ENCODE measurements at places on chromosomes 4 and X.

DNA sequence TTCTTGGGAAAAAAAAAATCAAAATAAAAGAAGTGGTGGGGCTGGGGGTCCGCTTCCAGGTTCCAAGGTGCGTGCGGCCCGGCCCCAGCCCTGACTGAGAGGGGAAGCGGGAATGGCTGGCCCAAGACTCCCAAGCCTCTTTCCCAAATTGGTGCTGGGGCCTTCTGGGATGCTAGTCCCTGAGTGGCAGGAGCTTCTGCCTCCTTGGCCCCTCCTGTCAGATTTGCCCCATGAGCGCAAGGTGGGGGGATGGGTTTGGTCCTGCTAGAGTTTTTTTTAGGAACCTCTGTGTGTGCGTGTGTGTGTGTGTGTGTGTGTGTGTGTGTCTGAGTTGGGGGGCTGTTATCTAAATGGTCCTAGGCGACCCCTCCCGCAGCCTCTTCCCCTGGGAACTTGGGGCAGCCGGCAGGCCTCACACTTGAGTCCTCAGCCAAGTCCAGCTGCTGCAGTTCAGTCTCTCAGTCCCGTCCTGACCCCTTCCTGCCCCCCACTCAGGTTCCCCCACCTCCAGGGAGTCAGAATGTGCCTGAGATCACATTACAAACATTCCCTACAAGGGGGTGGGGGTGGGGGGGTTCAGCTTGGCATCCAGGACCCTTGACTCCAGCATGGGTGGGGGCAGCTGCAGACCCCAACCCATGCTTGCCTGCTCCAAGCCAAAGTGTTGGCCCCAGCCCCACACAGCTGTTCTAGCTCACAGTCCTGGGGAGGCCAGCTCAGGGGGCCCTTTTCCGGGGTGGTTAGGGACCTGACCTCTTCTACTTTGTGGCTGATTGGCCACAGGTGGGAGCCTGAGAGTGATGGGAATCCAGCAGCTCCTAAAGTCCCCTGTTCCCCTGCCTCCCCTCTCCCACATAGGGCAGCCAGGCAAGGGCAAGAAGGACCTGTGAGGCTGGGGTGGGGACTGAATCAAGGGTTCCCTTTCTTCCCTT lies 4.0 kb downstream of the EFNB1 start:
- H3K4me3 ChIP-seq, result peak overlapping the region; percentile 93
- no peaks in the 10 kb centered on the region for H3K27me3 ChIP-seq
- DNase-seq, result no peak

DNA sequence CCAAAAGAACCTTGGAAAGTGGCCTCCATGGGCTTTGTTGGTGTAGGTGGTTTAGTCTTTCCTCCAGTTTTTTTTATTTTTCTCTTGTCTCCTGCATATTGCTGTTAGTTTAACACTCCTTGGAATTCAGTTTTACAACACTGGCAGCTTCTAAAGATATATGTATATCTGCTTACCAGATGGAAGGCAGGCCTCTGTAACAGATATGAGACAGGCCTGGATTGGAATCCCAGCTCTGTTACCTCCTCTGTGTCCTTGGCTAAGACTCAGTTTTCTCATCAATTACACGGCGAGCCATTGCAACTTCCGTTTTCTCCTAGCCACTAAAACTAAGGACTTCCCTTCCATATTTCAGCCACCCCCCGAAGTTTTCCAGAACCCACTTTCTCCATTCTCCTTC lies 133.4 kb upstream of the SMAD1 start:
- no peak overlapping the region for H3K4me3 ChIP-seq
- H3K27me3 ChIP-seq, result peaks cover 29% of the 10 kb centered on the region
- DNase-seq, result no peak
- no peaks in the 10 kb centered on the region for H3K36me3 ChIP-seq
- no peaks in the 10 kb centered on the region for H3K4me1 ChIP-seq

DNA sequence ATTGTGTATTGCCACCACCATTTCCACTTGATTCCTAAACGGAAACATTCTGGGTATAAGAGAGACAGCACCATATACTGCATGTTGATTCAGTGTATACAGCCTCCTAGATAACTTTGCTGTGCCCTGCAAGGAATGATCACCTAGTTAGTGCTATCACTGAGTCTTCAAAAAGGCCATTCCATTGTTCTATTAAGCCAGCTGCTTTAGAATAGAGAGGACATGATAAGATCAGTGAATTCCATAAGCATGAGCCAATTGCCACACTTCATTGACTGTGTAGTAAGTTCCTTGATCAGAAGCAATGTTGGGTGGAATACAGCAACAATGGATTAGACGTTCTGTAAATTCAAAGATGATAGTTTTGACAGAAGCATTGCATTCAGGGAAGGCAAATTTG lies 1047.3 kb downstream of the PCDH18 start:
- H3K27ac ChIP-seq, result no peak overlapping the region
- H3K4me3 ChIP-seq, result no peak overlapping the region
- H3K36me3 ChIP-seq, result no peaks in the 10 kb centered on the region
- H3K27me3 ChIP-seq, result no peaks in the 10 kb centered on the region

- no peaks in the 10 kb centered on the region for H3K36me3 ChIP-seq
- DNase-seq, result no peak
- no peak overlapping the region for H3K27ac ChIP-seq
Observed at GRCh38 chr4:27986476-27986875, 1125.8 kb downstream of the STIM2 start.

GRCh38 chr4:20698382-20698781 lies 1.9 kb upstream of the PACRGL start:
- H3K36me3 ChIP-seq, result peaks cover 19% of the 10 kb centered on the region
- DNase-seq, result no peak
- peaks cover 13% of the 10 kb centered on the region for H3K27me3 ChIP-seq
- H3K4me1 ChIP-seq, result peaks cover 15% of the 10 kb centered on the region

DNA sequence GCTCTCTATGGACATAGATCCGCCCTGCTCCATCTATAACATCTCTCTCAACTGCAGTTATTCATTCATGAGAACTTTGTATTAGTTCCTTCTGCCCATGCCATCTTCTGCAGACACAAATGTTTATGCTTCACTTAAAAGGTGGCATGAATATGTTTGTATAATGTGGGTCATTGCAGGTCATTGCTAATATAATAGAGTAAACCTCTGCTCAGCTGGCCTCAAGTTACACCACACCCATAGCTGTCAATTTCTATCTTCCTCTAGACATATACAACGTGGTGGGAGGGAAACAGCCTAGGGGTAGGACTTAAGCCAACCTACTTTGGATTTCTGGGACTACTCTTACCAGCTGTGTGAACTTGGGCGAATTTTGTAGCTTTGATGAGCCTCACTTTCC lies 129.8 kb downstream of the ATXN3L start:
- no peak for DNase-seq
- no peaks in the 10 kb centered on the region for H3K36me3 ChIP-seq
- no peaks in the 10 kb centered on the region for H3K27me3 ChIP-seq
- H3K27ac ChIP-seq, result no peak overlapping the region
- no peaks in the 10 kb centered on the region for H3K4me1 ChIP-seq

DNA sequence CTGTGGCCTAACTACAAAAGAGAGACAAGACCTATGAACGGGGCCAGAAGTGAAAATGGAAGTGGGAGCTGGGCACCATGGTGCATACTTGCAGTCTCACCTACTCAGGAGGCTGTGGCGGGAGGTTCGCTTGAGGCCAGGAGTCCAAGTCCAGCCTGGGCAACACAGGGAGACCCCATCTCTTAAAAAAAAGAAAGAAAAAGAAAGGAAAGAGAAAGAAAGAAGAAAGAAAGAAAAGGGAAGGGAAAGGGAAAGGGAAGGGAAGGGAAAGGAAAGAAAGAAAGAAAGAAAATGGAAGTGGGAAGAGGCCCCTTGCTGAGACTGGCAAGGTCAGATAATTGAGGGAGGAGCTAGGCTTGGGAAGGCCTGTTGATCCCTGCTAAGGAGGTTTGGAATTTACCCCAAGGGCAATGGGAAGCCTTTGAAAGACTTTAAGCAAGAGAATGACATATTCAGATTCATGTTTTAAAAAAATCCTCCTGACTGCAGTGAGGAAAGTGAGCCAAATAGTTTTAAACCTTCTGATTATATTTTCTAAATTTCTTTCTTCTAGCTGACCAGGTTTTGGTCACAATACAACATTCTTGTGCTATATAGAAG lies 17.7 kb upstream of the HERC5 start:
- H3K4me1 ChIP-seq, result peaks cover 7% of the 10 kb centered on the region
- no peak overlapping the region for H3K4me3 ChIP-seq
- peak overlapping the region; percentile 66 for H3K27ac ChIP-seq
- H3K36me3 ChIP-seq, result peaks cover 24% of the 10 kb centered on the region
- no peak for DNase-seq

DNA sequence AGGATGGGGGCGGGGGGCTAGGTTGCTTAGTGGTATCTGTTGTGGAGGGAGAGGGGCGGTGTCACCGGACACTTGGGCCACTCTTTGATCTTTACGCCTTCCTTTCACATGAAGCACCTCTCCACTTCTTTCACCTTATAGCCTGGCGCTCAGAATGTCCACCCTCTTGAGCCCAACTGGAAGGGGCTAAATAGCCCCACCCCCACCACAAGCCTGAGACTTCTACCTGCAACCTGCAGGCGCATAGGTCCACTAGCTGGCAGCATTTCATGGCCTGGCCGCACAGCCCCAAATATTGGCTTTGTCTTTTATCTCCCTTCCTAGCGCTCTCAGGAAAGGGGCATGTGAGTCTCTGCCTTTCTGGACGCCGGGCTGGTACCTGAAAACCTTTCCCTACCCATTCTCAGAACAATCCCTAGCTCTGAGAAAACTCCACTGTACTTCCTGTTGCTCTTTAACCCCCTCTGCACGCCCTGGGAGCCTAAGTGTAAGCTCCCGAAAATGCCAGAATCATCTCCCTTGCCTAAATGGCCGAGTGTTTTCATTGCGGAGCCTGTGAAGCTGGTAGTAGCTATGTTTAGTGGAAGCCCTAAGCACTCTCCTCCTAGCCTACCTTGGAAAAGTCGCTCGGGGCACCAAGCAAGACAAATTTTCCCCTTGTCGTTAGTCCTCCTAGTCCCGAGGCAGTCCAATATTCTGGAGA lies 1.2 kb upstream of the TRPC5 start:
- no peaks in the 10 kb centered on the region for H3K36me3 ChIP-seq
- no peak for DNase-seq
- no peak overlapping the region for H3K4me3 ChIP-seq
- H3K27ac ChIP-seq, result no peak overlapping the region
- no peaks in the 10 kb centered on the region for H3K4me1 ChIP-seq
- peaks cover 6% of the 10 kb centered on the region for H3K27me3 ChIP-seq

GRCh38 chr4:6033381-6033780 lies 15.2 kb upstream of the C4orf50 start:
- H3K4me1 ChIP-seq, result no peaks in the 10 kb centered on the region
- H3K4me3 ChIP-seq, result no peak overlapping the region
- DNase-seq, result no peak
- no peak overlapping the region for H3K27ac ChIP-seq

DNA sequence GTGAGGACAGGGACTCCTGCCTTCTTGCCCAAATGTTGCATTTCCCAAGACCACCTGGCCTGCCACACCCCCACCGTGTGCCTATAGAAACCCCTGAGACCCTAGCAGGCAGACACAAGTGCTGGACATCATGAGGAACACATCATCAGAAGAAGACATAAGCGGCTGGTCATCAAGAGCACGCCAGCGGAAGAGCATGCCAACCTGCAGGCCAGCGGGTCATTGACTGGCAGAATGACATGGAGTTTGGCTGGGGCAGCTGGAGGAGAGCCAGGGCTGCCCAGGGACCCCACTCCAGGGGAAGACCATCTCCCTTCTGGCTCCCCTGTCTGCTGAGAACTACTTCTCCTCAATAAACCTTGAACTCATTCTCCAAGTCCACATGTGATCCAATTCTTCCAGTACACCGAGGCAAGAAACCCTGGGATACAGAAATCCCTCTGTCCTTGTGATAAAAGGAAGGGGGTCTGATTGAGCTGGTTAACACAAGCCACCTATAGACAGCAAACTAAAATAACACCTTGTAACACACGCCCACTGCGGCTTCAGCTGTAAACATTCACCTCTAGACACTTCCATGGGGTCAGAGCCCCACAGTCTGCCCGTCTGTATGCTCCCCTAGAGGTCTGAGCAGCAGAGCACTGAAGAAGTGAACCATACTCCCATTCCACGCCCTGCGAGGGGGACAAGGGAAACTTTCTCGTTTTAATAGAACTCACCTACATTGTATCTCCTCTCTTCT lies 164.8 kb upstream of the EMCN start:
- H3K4me3 ChIP-seq, result no peak overlapping the region
- no peaks in the 10 kb centered on the region for H3K36me3 ChIP-seq
- H3K27ac ChIP-seq, result no peak overlapping the region
- H3K4me1 ChIP-seq, result peaks cover 3% of the 10 kb centered on the region
- no peak for DNase-seq
- peaks cover 21% of the 10 kb centered on the region for H3K27me3 ChIP-seq

DNA sequence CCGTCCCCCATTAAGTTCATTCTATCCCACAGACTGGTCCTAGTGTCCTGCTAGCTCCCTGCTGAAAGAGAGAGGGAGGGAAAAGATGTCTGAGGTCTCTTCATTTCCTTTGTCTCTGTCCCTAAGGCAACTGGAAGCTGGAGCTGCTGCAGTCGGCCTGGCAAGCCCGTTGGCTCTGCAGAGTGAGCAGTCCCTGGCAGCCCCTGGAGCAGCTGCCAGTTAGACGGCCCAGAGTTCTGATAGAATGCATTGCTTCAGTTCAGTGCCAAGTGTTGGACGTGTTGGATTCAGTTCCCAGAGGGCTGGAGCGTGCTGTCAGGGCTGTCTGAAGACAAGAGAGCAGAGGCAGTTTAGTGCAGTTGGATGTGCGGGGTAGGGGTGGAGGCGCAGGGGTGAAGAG lies 975 bp downstream of the KCNE5 start:
- DNase-seq, result no peak
- no peaks in the 10 kb centered on the region for H3K36me3 ChIP-seq
- no peaks in the 10 kb centered on the region for H3K27me3 ChIP-seq
- H3K4me3 ChIP-seq, result no peak overlapping the region
- H3K27ac ChIP-seq, result no peak overlapping the region
- H3K4me1 ChIP-seq, result no peaks in the 10 kb centered on the region

GRCh38 chr4:109434007-109434971 lies 674 bp downstream of the SEC24B start:
- H3K4me3 ChIP-seq, result peak overlapping the region; percentile 80
- H3K27ac ChIP-seq, result peak overlapping the region; percentile 85
- peak; percentile 2 for DNase-seq
- H3K4me1 ChIP-seq, result peaks cover 52% of the 10 kb centered on the region
- H3K36me3 ChIP-seq, result peaks cover 4% of the 10 kb centered on the region
- no peaks in the 10 kb centered on the region for H3K27me3 ChIP-seq

- DNase-seq, result no peak
- no peaks in the 10 kb centered on the region for H3K4me1 ChIP-seq
- H3K36me3 ChIP-seq, result no peaks in the 10 kb centered on the region
- H3K27me3 ChIP-seq, result no peaks in the 10 kb centered on the region
Observed at GRCh38 chr4:166991006-166991561, 243.2 kb downstream of the SPOCK3 start.

DNA sequence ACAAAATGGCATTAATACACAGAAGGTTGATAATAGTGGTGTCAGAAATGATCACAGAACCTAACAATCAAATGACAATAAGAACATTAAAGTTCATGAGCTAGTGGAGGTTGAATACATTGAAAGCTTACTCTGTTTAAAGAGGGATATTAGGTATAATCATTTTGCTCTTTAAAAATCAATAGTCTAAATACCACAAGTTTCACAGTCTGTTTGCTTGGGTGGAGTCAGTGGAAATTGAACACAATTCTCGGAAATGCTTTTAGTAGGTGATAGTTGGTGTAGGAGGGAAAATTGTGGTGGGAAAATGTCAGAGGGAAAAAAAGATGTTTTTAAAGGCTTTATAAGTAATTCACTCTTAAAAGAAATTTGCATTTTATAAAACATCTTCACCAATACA lies 197.1 kb downstream of the GLUD2 start:
- no peaks in the 10 kb centered on the region for H3K4me1 ChIP-seq
- H3K4me3 ChIP-seq, result no peak overlapping the region
- DNase-seq, result no peak
- no peak overlapping the region for H3K27ac ChIP-seq
